GM23248 (cell line): ENCODE measurements at places on chromosomes 2 and 18. TPM values are rescaled to one million over a fixed set of nuclear protein-coding genes. Genes with fewer than 3 reads are reported as not detected.

DNA sequence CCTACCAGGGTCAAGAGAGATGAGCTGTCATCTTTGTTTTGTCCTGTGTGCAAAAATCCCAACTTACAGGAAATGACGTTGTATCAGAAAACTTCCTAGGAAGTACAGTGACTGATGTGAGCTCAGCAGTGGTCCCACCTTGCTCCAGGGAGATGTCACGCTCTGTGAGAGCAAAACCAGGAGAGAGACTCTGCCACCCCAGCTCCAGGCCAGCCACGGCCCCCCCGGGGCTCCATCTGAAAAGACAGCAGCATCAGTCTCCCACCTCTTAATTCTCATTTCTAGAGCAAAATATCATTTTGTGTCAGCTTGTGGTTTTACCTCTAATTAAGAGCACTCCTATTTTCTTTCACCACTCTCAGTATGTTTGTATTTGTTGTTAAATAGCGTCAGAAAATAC, 57.5 kb downstream of the MYL12B start:
- H3K27me3 ChIP-seq = no peaks in the 10 kb centered on the region
- no peak overlapping the region for H3K27ac ChIP-seq
- peaks cover 20% of the 10 kb centered on the region for H3K4me1 ChIP-seq
- no peak for DNase-seq
- no peaks in the 10 kb centered on the region for H3K36me3 ChIP-seq

GRCh38 chr2:58398406-58398805, 157.3 kb upstream of the FANCL start:
- DNase-seq = no peak
- H3K36me3 ChIP-seq = no peaks in the 10 kb centered on the region
- no peaks in the 10 kb centered on the region; the same call in 1 of the 2 replicates for H3K27me3 ChIP-seq
- H3K27ac ChIP-seq = no peak overlapping the region

DNA sequence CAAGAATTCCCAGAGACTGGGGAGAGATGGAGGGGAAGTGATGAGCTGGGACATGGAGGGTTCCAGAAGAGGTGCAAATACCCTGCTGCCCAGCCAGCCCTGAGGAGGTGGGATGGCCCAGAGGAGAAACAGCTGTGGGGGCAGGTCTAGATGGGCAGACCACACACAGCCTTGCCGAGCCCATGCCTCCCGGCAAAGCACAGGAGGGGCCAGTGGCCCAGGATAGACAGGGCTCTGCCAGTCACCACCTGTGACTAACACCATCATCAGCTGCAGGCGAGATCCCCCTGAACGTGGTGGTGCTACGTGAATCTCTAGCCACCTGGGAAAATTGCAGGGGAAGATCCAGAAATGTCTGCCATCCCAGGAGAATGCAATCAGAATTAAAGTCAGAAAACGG, 39.4 kb downstream of the SCTR start:
- no peak overlapping the region for H3K27ac ChIP-seq
- no peaks in the 10 kb centered on the region for H3K36me3 ChIP-seq
- 0 out of 2 replicates have a peak, but pooled peaks cover 10% of the 10 kb centered on the region for H3K27me3 ChIP-seq

The TMEM247 gene
- not detected in 2 replicates for total RNA-seq

DNA sequence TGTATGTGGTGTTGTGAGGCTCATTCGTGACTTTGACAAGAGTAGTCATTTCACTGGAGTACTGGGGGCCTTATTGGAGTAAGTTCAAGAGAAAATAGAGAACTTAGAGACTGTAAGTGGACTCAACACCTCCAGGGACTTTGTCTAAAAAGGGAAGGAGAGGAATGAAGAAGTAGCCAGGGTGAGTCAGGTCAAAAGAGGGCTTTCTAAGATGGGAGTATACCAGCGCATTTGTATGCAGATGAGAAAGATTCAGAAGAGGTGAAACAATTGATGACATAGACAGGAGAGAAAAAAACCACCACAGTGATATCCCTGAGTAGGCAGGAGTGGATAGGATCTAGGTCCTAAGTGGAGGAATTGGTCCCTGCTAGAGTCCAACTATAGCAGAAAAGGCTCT, 246.8 kb downstream of the IKZF2 start:
- no peaks in the 10 kb centered on the region for H3K27me3 ChIP-seq
- H3K4me1 ChIP-seq = peaks cover 18% of the 10 kb centered on the region
- no peaks in the 10 kb centered on the region for H3K36me3 ChIP-seq
- H3K4me3 ChIP-seq = no peak overlapping the region
- no peak for DNase-seq

DNA sequence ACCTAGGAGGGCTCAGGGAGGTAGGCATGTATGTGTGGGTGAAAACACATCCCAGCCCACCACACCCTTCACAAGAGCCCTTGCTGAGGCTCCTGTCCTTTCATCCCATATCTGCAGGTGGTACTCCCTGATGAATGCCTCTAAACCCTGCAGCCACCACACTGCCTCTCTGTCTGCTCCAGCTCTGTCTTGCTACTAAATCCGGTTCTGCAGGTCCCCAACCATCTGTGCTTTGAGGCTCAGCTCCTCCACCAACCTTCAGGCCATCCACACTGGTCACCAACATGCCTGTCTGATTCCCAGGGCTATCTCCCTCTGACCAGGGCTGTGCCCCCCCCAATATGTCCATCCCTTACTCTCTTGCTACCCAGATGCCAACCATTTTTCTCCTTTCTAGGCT, 92.7 kb downstream of the BIN1 start:
- H3K27me3 ChIP-seq = no peaks in the 10 kb centered on the region; the same call in 1 of the 2 replicates
- H3K36me3 ChIP-seq = no peaks in the 10 kb centered on the region
- H3K4me3 ChIP-seq = no peak overlapping the region
- DNase-seq = no peak
- peaks cover 19% of the 10 kb centered on the region for H3K4me1 ChIP-seq
- H3K27ac ChIP-seq = peak overlapping the region; percentile 82

The RBBP8 gene
- 34.9 and 45.2 TPM in 2 replicates for total RNA-seq

DNA sequence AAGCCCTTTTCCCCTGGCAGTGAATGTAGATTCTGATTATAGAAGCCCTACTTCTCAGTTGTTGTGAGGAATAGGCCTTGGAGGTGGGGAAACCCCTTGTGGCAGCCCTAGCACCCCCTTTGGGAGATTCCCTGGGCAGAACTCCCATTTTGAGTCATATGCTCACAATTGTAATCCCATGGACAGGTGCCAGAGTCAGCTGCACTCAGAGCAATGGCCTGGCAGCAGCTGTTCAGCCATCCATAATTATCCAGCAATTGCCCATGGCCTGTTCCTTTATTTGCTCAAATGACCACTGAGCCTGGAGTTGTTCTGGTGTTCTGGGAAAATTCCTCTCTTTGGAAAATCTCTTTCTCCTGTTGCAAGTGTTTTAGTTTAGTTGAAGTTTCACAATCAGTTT, 71.7 kb downstream of the PTRHD1 start:
- no peak overlapping the region for H3K4me3 ChIP-seq
- DNase-seq = peak; percentile 87
- H3K4me1 ChIP-seq = peaks cover 19% of the 10 kb centered on the region

DNA sequence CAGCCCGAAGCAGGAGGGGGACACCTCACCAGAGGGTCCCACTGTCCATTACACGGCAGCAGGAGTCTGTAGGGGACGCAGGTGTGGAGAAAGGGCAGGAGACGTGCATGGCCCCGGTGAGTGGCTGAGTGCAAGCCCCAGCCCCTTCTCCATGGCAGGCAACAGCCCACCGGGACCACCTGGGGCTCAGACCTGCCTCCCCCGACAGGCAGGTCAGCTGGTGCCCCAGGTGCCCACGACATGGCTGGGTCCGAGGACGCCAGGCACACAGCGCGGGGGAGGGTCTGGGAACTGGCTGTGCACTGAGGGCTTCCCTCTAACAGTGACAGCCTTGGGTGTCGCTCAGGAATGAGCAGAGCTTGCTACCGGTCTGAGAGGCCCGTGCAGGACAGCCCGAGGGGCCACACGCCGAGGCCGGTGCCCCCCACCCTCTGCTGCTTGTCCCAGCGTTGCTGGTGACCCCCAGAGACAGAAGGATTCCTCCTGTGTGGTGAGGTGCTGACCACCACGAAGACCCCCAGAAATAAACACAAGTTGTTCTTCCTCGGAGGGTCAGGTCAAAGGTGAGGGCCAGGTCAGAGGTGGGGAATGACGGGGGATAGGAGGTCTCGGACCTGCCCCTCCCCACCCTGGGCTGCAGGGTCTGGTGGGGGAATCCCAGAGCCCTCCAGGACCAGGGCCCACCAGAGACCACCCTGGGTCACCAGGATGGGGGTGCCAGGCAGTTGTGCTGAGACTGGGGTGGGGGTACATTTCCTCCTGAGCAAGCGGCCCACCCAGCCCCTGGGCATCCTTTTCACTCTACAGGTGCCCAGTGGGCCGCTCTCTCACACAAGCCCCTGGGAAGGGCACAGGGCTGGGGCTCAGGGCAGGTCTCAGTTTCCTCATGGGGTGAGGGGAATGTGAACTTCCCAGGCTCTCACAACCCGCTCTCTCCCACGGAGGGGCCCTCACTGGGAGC, 50.6 kb downstream of the SLC66A2 start:
- no peaks in the 10 kb centered on the region for H3K4me1 ChIP-seq
- H3K27ac ChIP-seq = no peak overlapping the region

The EFHD1 gene
- total RNA-seq = not detected in 2 replicates

The MROH2A gene
- not detected in 2 replicates for total RNA-seq

- no peaks in the 10 kb centered on the region for H3K36me3 ChIP-seq
- H3K4me1 ChIP-seq = no peaks in the 10 kb centered on the region
- H3K27me3 ChIP-seq = 0 out of 2 replicates have a peak, but pooled peaks cover 2% of the 10 kb centered on the region
- DNase-seq = no peak
- H3K27ac ChIP-seq = no peak overlapping the region
- no peak overlapping the region for H3K4me3 ChIP-seq
Observed at GRCh38 chr2:25071966-25072365, 30.1 kb downstream of the EFR3B start.

- no peaks in the 10 kb centered on the region for H3K4me1 ChIP-seq
- no peaks in the 10 kb centered on the region for H3K27me3 ChIP-seq
- no peaks in the 10 kb centered on the region for H3K36me3 ChIP-seq
- no peak overlapping the region for H3K4me3 ChIP-seq
Observed at GRCh38 chr2:180478883-180479282, 471.8 kb upstream of the CWC22 start.

The ASB18 gene
- not detected in 2 replicates for total RNA-seq

The SP5 gene
- not detected in 2 replicates for total RNA-seq

DNA sequence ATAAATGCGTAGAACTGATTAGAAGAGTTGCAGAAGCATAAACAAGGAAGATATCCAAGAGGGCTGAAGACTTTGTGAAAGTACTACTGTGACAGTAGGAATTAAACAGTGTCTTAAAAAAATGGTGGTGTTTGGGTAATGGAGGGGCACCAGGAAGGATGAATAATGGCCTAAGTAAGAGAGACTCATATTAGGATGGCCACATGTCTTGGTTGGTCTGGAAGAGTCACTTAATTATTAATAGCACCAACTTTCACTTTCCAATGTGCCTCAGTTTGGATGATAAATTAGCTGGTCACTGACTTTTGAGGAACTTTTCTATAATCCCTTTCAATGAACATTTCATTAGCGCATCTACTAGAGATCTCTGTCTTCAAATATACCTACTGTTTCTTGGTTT, 372.2 kb downstream of the NYAP2 start:
- no peak overlapping the region for H3K27ac ChIP-seq
- no peaks in the 10 kb centered on the region for H3K4me1 ChIP-seq
- H3K36me3 ChIP-seq = no peaks in the 10 kb centered on the region
- no peak overlapping the region for H3K4me3 ChIP-seq

The MAL gene
- total RNA-seq = not detected in 2 replicates

- H3K36me3 ChIP-seq = no peaks in the 10 kb centered on the region
- no peak for DNase-seq
- no peaks in the 10 kb centered on the region for H3K27me3 ChIP-seq
Observed at GRCh38 chr2:186913870-186914269, 64.9 kb upstream of the ZSWIM2 start.

DNA sequence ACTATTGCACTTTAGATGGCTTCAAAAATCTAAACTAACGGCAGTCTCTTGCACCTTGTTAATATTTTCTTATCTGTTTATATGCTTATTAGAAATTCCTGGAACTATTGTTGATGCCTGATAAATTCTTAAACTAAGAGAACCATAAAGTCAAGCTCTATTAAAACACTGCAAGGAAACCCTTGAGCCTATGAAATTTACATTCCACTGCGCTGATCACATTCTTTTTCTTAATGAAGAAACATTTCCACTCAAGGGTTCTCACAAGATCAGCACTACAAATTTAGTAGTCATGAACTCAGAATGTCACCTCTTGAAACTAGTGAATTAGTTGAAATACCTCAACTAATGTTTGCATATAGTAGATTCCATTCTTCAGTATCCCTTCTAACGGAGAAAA, 331.8 kb upstream of the SLC8A1 start:
- no peaks in the 10 kb centered on the region for H3K4me1 ChIP-seq
- no peak overlapping the region for H3K27ac ChIP-seq
- no peak for DNase-seq
- H3K4me3 ChIP-seq = no peak overlapping the region
- no peaks in the 10 kb centered on the region for H3K27me3 ChIP-seq
- no peaks in the 10 kb centered on the region for H3K36me3 ChIP-seq

GRCh38 chr2:19775315-19775714, 126.5 kb downstream of the TTC32 start:
- no peaks in the 10 kb centered on the region for H3K27me3 ChIP-seq
- H3K4me1 ChIP-seq = peaks cover 12% of the 10 kb centered on the region
- DNase-seq = peak; percentile 36
- no peak overlapping the region for H3K4me3 ChIP-seq
- H3K36me3 ChIP-seq = no peaks in the 10 kb centered on the region

DNA sequence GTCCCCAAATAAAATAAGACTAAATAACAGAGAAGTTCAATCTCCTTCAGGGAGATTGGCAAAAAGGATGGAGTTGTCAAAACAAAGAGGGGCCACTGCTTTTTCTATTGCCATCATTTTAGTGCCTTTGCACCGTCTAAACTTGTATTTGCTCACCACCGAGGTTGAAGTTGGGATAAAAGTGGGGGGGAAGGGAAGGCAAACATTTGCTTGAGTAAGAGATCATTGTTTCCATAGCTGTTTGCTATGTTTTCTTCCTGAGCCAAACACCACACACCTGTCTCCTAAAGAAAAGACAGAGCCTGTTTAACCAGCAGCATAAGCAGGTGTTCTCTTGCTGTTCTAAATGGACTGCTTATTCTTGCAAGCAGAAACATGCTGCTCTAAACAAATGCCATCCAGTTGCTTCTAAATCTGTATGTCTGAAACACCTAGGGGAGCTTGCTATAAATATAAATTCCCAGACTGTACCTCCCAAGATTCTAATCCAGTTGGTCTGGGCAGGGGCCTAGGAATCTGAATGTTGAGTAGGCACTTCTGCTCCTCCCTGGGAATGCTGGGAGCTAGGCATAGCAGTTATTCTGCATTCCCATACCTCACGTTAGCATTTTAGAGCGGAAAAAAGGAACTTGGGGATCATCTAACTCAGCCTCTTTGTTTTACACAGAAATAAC, 179.4 kb upstream of the ARL4C start:
- H3K27ac ChIP-seq = no peak overlapping the region
- H3K4me1 ChIP-seq = peaks cover 55% of the 10 kb centered on the region
- no peak overlapping the region for H3K4me3 ChIP-seq
- no peak for DNase-seq
- H3K27me3 ChIP-seq = no peaks in the 10 kb centered on the region

- no peak overlapping the region for H3K27ac ChIP-seq
- no peak for DNase-seq
- H3K36me3 ChIP-seq = no peaks in the 10 kb centered on the region
- no peaks in the 10 kb centered on the region for H3K27me3 ChIP-seq
Observed at GRCh38 chr18:2636126-2636631, 19.3 kb upstream of the SMCHD1 start.

The SPHKAP gene
- 0.13 and 0.32 TPM in 2 replicates for total RNA-seq

GRCh38 chr2:207083361-207084110, 82.2 kb downstream of the KLF7 start:
- peaks cover 74% of the 10 kb centered on the region for H3K36me3 ChIP-seq
- DNase-seq = peak; percentile 46
- H3K27ac ChIP-seq = peak overlapping the region; percentile 24
- peaks cover 10% of the 10 kb centered on the region; the same call in 1 of the 2 replicates for H3K4me1 ChIP-seq
- no peaks in the 10 kb centered on the region for H3K27me3 ChIP-seq
- no peak overlapping the region for H3K4me3 ChIP-seq

GRCh38 chr18:29191263-29191662, 1014.3 kb upstream of the CDH2 start:
- H3K4me3 ChIP-seq = no peak overlapping the region
- no peaks in the 10 kb centered on the region for H3K36me3 ChIP-seq
- no peaks in the 10 kb centered on the region for H3K27me3 ChIP-seq
